ENCODE measurements at places on chromosomes 2 and 18.

DNA sequence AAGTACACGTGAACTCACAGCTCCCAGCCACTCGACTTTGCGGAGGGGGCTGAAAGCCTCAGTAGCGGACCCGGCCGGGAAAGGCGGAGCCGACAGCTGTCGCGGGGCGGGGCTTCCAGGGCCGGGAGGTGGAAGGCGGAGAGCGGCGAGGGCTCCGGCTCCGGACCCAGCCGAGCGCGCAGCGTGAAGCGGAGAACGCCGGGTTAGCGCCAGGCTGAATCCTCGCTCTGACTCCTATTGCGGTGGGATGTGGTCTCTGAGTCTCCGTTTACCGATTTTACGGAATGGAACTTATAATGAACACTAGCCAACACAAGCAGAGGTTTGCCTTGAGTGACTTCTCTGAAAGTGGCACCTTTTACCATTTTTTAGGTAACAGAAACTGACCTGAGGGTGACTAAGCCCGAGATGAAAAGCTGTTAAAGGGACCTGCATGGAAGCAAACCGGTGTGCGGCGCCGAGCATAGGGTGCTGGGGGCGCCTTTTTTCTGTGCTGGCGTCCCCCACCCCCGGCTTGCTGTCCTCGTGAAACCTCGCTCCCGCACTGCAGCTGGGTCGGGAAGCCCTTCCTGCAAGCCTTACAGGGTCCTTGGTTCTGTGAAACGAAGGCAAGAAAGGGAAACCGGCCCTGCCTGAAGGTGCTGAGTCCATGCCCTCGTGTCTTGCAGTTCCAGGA is 72.9 kb downstream of the EN1 start:
- no peak for DNase-seq

DNA sequence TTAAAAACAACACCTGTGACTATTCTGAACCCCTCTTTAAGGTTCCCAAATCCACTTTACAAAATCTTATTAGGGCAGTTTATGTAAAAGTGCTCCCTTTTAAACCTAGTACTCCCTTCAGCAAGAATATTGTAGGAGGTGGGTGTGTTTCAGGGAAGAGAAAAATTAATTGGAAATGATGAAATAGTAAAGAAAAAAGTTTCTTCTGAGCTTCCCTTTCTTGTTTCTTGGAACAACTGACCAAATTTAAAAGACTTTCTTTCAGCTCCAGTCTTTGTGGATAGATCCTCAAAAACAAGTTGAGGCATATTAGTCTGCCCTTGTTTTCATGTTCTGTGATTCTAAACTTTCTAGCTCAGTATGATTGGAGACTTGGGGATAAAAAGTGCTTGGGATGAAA is 3.0 kb downstream of the VWA3B start:
- no peak for DNase-seq

DNA sequence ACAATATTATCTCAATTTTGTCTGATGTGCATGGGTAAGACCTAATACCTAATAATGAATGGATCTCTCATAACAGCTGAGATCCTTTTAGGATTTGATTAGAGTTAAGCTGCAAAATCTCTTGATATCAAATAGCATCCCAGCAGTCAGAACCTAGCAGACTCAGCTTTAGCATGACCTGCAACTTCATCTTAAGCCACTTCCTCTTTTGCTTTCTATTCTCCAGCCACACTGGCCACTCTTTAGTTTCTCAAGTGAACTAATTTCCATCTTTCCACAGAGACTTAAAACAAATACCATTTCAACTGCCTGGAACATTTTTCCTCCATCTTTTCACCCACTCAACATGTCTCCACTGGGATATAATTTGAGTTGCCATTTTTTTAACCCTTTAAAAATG is 1251.6 kb upstream of the ZEB2 start:
- no peak for DNase-seq

DNA sequence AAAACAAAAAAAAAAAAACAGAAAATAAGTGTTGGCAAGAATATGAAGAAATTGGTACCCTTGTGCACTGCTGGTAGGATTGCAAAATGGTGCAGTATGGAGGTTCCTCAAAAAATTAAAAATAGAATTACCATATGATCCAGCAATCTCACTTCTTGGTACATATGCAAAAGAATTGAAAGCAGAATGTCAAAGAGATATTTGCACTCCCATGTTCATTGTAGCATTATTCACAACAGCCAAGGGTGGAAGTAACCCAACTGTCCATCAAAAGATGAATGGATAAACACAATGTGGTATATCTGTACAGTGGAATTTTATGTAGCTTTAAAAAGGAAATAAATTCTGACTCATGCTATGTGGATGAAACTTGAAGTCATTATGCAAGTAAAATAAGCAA is 72.8 kb upstream of the POU3F3 start:
- no peak for DNase-seq

- DNase-seq, result no peak
Measured at GRCh38 chr2:232973796-232974195, 39.3 kb downstream of the NGEF start.

DNA sequence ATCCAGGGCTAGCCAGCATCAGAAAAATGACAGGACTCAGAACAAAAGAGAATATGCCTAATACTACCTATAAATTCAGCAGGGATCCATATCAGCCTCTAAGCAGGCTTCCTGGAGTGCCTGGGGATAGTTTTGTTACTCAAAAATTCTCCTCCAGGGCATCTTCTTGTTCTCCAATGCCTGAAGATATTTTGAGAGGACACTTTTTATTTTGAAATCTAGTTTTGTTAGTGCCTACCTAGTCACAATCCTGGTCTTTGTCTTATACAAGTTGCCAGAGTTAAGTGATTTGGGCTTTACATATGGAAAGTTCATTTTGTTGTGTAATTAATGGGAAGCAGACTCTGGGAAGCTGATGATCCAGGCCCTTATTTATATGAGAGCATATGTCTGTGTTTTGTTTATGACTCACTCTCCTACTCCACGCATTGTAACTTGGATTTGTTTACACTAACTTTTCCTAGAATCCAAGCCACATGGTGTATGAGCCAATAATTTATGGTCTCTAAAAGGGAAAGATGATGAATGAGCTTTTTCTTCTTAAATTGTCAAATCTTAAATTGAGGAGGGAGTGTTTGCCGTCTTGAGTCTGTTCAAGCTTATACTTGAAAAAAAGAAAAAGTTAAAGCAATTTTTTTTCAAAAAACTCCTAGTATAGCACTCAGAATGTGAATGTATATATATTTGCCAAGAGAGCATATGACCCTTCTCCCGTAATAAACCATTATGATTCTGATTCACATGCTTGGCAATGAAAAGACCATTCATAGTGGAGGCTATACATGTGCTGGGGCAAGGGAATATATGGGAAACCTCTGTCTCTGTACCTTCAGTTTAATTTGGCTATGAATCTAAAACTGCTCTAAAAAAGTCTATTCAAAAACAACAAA is 370.3 kb downstream of the SETBP1 start:
- DNase-seq, result no peak

DNA sequence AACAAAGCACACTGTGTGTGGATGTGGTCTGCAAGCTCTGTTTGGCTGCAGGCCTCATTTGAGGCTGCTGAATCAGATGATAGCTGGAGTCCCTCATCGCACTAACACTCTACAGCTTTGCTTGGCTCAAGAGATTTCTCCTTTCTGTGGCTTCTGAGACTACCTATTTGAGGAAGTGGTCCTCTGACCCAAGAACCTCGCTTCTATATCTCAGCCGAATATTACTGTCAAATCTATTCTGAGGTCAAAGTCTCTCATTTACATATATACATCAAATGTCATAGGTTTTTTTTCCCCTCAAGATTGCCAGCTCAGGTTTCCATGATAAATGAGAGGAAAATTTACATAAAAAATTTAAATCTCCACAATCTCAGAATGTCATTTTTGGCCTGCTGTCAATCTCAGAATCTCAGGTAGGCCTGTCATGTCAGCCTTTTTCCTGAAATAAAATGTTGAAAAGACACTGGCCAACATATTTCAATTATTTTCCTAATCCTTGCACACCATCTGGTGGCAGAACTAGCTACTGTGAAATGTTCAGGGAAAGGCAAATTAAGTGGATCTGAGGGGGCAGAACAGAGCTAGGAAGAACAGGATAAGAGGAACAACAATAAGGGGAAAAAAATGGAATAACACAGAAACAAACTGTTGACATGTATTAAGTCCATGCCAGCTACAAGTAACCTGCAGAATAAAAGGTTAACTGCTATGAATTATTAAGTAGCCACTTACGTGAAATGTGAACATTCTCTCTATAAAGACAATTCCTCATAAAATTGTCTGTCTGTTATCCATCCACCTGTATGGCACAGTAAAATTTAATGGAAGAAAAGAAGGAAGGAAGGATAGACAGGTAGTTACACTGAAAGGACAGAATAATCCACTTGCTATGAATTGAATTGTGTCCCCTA is 39.3 kb downstream of the AP1S3 start:
- no peak for DNase-seq

- DNase-seq, result no peak
Measured at GRCh38 chr2:223735659-223736244, 101.6 kb downstream of the AP1S3 start.

GRCh38 chr2:210730672-210731071 is 174.3 kb downstream of the CPS1 start:
- DNase-seq, result no peak

- peak; percentile 22 for DNase-seq
Measured at GRCh38 chr2:235746257-235746934, 252.6 kb downstream of the AGAP1 start.

DNA sequence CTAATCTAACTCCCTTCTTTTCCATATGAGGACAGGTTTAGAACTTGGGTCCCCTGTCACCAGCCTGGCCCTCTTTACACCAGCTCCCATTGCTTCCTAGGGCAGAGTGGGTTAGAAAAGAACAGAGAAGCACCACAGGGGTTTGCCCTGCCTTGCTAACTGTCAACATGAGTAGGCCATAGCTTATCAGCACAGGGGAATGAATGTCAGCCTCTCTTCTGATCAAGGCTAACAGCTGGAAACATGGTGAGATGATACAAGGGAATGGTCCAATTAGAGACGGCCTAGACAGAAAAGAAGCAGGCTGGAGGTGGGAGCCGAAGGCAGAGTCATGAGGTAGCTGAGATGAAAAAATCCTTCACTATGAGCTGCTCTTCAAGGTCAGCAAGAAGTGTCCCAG is 189.4 kb upstream of the ACAA2 start:
- no peak for DNase-seq

- DNase-seq, result no peak
Measured at GRCh38 chr2:172734711-172735581, 699 bp upstream of the RAPGEF4 start.

DNA sequence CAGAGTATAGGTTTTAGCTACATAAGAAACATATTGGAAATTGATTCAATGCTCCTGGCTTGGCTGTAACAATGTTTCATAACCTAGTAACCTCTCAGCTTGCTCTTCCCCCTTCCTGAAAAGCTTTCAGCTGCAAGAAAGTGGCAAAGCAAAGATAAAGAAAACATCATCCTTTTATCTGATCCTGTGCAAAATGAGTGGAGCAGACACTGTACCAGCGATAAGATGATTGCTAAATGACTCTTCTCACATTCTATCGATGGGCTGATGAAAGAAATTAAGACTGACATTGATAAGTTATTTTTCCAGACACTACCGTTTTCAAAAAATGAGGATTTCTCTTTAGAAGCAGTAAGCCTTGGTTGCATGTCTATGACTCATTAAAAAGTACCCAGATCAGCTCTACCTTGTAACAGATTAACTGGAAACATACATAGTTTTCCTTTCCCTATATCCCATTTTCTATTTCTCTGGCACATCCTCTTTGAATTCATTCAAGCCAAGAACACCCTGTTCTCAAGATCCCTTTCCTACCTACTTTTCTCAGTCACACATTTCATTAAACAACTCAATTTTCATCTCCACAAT is 87.1 kb upstream of the LYPD1 start:
- no peak for DNase-seq

DNA sequence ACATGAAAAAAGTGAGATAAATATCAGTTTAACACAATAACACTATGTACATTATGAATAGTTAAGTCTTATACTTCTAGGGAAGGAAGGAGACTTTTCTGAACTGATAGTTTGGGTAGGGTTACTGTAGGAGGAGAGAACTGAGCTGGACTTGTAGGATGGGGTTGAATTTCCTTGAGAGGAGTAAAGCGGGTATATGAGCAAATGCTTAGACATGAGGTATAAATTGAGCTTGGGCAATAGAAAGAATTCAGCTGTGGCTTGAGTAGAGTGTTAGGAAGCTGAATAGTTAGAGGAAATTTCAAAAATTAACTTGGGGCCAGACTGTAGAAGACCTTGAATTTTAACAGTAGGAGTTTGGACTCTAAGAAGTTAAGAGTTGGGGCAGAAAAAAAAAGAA is 45.1 kb downstream of the LCLAT1 start:
- DNase-seq, result no peak

- no peak for DNase-seq
Measured at GRCh38 chr2:164039270-164039669, 303.5 kb upstream of the FIGN start.

DNA sequence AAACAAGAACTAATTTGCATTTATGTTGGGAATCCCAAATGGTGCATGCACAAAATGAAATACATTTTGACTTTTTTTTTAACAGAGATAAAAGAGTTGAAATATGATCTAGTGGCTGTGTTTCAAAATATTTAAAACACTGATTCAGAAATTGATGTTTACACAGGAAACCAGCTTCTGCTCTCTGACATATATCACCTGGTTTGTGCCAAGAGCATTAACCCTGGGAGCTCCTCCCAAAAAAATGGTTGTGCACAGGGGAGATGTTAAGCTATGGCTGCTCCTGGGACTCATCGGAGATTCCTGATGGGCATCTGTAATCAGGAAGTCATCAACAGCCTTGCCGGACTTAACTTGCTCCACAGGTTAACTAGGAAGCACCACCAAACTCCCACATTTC is 65.2 kb upstream of the MAL start:
- DNase-seq, result no peak

DNA sequence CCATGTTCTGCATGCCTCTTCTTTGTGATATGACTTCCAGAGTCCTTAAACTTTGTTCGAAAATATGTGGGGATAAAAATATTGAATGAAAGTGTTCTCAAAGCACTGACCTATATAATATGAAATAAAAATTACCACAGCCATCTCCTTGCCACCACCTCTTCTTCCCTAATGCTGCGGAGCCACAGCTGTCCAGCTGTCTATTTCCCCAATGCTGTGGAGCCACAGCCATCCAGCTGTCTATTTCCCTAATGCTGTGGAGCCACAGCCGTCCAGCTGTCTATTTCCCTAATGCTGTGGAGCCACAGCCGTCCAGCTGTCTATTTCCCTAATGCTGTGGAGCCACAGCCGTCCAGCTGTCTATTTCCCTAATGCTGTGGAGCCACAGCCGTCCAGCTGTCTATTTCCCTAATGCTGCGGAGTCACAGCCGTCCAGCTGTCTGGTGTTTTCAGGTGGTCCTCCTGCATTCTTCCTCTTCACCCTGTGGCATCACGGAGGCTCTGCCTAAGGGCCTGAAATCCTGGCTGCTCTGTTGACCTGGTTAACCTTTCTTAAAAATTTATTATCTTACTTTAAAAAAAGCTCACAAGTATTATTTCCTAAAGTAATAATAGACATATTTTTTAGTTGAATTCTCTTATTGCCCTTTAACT is 266.1 kb upstream of the MEX3C start:
- DNase-seq, result no peak

GRCh38 chr2:124985270-124985669 is 960.2 kb downstream of the CNTNAP5 start:
- DNase-seq, result no peak
